ENCODE measurements at places on chromosomes 11 and 22. TPM values are rescaled to one million over a fixed set of nuclear protein-coding genes. Genes with fewer than 3 reads are reported as not detected.

Gene TSSK2
- not detected for total RNA-seq

DNA sequence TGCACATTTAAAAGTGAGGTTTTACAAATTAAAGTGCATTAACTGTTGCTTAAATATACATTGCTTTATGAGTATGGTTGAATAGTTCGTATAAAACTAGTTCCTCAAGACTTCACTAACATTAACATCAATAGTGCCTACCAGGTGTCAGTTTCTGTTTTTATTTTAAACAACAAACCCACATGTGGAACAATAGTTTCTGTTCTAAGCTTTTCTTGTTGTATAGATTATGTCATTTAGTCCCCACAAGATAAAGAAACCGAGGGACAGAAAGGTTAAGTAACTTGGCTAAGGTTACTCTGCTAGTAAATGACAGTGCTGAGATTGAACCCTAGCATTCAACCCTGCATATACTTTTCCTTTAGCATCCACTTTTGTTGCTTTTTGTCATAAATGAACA is 41.4 kb upstream of the ST14 start:
- no peak for ATAC-seq

DNA sequence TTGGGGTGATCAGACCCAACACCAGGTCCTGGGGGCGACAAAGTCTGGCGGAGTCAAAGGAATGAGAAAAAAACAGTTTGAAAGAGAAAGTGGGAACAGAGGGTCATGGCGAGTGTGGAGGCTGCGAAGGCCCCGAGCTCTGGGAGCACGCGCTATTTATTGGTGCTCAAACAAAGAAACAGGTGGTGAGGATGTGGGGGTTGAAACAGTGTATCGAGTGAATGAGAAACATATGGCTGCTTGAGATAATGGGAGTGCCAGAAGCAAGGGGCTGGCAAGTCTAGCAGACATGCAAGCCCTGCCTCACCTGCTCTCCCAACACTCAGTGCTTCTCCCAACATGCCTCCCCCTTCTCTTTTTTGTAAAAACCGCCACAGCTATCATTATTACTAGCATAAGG is 7.8 kb upstream of the DUSP18 start:
- no peak for ATAC-seq

GRCh38 chr11:126840201-126840886 is 160.2 kb downstream of the KIRREL3 start:
- ATAC-seq: no peak

GRCh38 chr11:78418584-78419211 is 1.1 kb upstream of the GAB2 start:
- ATAC-seq: no peak

- no peak for ATAC-seq
These were observed 61.2 kb upstream of the ARHGAP20 start for GRCh38 chr11:110773442-110773841.

DNA sequence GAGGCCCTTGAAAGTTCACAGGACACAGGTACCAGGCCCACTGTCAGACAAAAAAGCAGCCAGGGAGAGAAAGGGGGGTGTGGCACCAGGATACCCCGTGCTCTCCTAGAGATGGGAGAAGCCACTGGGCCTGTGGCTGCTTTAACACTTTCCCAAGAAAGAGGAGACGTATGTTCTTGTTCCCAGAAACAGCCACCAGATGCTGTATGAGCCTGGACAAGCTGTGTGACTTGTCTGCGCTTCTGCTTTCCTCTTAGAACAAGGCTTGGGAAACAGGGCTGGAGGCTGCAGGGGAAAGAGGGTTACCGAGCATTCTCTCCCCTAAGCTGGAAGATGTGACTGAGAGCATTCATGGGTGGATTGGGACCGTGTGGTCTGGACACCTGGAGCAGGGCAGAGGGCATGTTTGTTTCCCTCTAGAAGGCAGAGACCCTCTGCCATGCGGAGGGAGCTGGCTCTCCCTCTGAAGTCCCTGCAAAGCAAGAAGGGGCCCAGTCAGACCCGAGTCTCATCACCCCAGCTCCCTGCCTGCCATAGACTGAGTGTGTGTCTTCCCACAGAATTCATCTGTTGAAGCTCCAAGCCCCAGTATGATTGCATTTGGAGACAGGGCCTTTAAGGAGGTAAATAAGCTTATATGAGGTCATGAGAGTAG is 74.1 kb downstream of the TRIM29 start:
- ATAC-seq: no peak

- ATAC-seq: no peak
These were observed 566 bp downstream of the ATP6V1E1 start for GRCh38 chr22:17627961-17628405.

GRCh38 chr22:16806401-16806800 is 18.8 kb downstream of the XKR3 start:
- ATAC-seq: no peak

DNA sequence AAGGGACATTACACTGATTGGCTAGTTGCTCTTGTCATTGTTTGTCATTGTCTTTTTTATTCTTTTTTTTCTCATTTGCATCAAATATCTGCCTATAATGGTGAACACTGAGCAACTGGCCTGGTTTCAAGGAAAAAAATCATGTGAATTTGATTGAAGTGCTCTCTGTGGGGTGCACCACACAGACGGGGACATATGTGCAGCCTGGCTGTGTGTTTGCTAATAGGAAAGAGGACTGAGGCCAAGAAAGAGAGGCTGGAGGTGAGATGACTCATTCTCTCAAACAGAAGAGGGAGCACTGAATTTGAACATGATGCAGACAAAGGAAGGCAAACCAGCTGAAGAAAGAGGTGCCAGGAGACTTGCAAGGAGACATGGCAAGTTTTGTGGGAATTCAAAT is 684.9 kb upstream of the CCDC90B start:
- ATAC-seq: no peak

DNA sequence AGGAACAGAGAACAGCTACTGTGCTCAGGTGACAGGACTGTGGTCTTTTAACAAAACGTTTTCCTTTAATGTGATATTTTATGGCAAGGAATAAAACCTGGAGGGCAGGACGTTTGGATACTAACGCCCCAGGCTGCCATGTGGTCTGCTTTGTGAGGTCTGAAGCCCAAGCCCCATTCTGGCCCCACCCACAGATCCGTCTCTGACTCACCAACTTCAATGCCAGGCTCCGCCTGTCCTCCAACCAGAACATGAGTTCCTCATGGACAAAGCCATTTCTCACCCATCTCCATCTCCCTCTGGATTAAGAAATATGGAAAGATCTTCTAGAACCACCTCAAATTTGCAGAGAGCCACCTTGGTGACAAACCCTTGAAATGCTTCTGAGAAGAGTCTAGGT is 148.8 kb downstream of the CRYBB2 start:
- ATAC-seq: peak; percentile 56

DNA sequence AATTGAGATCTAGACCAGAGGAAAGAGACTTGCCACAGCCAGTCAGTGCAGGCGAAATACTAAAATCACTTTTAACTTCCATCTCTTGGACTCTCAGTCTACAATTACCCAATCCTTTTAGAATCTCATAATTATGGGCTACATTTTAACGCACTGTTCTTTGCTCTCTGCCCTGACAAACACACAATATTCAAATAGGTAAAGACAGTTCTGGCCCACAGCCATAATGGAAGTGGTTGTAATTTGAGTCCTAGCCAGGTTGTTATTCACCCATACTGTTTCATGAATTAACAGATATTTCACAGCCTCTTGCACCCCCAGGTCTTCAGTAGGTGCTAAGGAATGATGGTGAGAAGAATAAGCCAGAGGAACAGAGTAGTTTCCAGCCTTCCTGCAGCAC is 830 bp downstream of the C11orf97 start:
- no peak for ATAC-seq

DNA sequence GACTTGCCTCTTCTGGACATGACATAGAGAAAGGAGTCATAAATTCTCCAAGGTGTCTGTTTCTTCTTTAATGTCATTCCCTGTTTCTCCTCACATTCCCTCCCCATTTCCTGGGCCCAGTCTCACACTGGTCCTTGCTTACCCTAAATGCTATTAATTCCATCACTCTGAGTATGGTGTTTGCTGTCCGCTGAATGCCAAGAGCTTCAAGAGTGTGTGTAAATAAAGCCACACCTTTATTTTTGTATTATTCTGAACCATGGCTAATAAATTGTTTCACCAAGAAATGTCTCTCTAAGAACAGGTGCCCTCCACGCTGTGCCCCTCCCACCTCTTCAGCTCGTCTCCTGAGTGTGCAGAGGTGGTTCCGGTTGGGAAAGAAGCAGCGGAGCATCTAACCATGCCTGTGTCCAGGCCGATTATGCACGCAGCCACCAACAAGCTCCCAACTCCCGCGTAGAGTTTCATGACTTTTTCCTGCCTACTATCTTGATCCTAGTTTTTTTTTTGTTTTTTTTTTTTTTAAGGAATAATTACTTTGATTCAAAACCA is 8.6 kb downstream of the TMEM121B start:
- ATAC-seq: no peak

DNA sequence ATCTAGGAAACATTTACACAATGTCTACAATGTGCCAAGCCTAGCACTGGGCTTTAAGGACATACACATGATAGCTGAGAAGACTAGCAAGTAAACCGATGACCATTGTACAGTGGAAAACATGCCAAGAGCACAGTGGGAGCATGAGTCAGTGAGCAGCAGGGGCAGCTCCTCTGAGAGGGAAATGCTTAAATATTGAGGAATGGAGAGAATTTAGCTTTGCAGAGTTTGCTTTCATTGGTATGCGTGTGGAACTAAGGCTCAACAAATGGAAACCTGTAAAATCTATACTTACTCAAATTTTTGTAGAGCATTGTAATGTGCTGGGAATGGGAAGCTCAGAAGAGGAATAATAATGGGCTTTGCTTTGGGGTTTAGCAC is 282.3 kb downstream of the ST3GAL4 start:
- no peak for ATAC-seq

All from esophagus mucosa (tissue), 1 donor.